Upper lobe of left lung (tissue), 6 donors: ENCODE measurements at places on chromosomes 4 and X.

GRCh38 chrX:123223859-123224258 is 39.8 kb downstream of the GRIA3 start:
- DNase-seq: no peak
- H3K4me3 ChIP-seq: no peak overlapping the region
- H3K27ac ChIP-seq: no peak overlapping the region
- no peaks in the 10 kb centered on the region for H3K4me1 ChIP-seq
- H3K27me3 ChIP-seq: no peaks in the 10 kb centered on the region

DNA sequence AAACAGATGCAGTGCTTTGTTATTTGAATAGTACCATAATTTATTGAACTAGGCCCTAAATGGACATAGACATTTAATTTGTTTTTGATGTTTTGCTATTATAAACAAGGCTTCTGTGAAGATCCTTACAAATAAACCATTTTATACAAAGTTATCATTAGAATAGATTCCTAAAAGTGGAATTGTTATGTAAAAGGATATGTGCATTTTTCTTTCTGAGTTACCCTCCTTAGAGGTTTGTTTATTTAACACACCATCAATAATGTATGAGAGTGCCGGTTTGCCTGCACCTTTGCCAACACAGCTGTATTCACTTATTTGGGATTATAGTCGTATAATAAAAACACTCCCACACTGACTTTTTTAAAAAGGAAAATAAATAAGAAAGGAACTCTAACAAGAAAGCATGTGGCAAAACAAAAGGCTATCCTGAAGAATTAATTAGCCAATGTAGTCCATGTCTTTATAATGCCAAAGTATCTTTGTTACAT is 84.8 kb downstream of the PAK3 start:
- no peaks in the 10 kb centered on the region for H3K27me3 ChIP-seq
- no peaks in the 10 kb centered on the region for H3K36me3 ChIP-seq
- no peaks in the 10 kb centered on the region for H3K4me1 ChIP-seq
- no peak overlapping the region for H3K4me3 ChIP-seq
- DNase-seq: no peak
- H3K27ac ChIP-seq: no peak overlapping the region

GRCh38 chr4:123325241-123325681 is 71.3 kb upstream of the SPRY1 start:
- no peak overlapping the region for H3K4me3 ChIP-seq
- H3K27me3 ChIP-seq: no peaks in the 10 kb centered on the region
- no peaks in the 10 kb centered on the region for H3K4me1 ChIP-seq
- DNase-seq: no peak
- H3K27ac ChIP-seq: no peak overlapping the region
- H3K36me3 ChIP-seq: no peaks in the 10 kb centered on the region

DNA sequence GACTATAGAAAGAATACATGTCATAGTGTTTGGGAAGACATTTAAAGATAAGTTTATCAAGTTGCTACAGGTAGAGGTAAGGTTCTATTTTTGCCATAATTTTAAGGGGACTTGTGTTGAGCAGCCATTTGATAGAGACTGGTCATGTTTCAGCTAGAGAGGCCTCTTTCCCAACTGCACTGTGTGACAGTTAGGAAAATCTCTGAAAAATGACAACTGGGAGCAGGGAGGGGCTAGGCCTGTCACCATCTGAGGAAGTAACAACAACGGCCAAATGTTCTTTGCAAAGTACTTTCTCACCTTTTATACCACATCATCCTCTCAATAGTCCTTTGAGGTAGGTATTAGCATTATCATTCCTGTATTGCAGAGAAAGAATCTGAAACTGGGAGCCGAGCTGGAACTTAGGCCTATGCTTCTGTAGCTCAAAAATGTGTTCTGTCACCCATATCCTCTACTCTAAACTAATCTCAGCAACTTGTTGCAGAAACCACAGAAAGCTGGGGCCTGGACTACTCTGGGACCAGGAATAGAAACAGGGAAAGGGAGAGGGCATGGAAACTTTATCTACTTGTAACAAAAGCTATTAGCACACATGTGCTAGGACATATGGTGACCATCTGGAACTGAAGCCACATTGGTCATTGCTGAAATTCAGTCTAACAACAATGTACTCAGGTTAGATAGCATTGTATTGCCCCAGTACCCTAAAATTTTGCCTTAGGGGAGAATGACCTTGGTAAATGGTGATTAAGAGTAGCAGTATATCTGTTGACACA is 198.9 kb downstream of the MID1IP1 start:
- H3K36me3 ChIP-seq: no peaks in the 10 kb centered on the region
- no peak for DNase-seq
- no peaks in the 10 kb centered on the region for H3K27me3 ChIP-seq
- H3K4me1 ChIP-seq: no peaks in the 10 kb centered on the region

- peaks cover 5% of the 10 kb centered on the region for H3K4me1 ChIP-seq
- H3K27me3 ChIP-seq: no peaks in the 10 kb centered on the region
- H3K27ac ChIP-seq: no peak overlapping the region
- DNase-seq: no peak
- no peak overlapping the region for H3K4me3 ChIP-seq
Observed at GRCh38 chr4:93183576-93183975, 645.0 kb upstream of the ATOH1 start.
